ENCODE measurements at places on chromosomes 7 and 10.

DNA sequence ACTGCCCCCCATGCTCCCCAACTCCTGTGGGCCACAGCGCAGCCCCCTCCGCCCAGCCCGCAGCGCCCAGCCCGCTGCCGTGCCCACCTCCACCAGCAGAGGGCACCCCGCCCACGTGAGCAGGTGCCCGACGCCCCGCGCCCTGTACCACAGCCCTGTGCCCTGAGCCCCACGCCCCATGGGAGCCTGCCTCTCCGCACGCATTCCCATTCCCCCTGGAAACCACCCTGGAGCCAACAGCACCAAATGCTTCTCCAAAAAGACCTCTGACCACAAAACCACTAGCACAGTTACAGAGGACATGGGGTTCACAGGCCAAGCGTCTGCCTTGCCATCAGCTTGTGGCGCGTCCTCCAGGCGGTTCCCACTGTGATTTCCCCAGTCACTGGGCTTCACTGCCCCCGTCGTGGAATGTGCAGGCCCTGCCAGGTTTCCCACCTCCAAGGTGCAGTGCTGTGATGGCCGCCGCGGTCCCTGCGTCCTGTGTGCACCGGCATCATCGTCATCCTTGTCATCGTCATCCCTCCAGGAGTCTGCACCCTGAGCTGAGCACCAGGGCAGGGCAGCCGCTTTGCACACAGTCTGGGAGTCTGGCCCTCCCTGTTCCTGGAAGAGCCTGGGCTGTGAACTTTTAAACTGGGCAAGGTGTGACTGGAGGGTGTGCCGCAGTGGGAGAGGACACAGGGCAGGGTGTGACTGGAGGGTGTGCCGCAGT, 61.7 kb downstream of the PWWP2B start:
- DNase-seq, result peak; percentile 49

DNA sequence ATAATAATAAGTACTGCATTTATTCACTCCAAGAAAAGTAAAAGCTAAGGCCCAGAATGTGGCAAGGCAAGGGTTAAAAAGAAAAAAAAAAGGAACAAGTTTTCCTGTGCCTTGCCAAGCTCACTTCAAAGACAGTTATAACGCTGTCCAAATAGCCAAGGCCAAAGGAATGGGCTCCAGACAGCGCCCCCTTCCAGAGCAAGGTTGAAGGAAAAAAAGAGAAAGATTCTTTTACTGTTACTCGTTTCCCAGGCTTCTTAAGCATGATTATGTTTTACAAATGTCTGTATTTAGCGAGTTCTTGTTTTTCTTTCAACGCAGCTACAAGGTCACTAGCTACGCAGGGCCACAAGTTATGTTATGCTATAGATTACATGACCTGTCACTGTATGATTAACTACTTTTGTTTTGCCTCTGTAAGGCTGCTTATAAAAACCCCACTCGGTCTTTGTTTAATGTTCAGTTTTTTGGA, 9.1 kb upstream of the EIF4H start:
- DNase-seq, result no peak

GRCh38 chr10:29395409-29395808, 106.5 kb downstream of the LYZL1 start:
- DNase-seq, result no peak

GRCh38 chr10:111558211-111558610, 481.4 kb downstream of the ADRA2A start:
- DNase-seq, result no peak

GRCh38 chr10:93478873-93479272, 3.3 kb downstream of the MYOF start:
- DNase-seq, result no peak

- DNase-seq, result no peak
These were observed 91.6 kb upstream of the ANLN start for GRCh38 chr7:36298106-36298505.

GRCh38 chr10:114654822-114655575, 3.1 kb downstream of the ABLIM1 start:
- DNase-seq, result no peak

DNA sequence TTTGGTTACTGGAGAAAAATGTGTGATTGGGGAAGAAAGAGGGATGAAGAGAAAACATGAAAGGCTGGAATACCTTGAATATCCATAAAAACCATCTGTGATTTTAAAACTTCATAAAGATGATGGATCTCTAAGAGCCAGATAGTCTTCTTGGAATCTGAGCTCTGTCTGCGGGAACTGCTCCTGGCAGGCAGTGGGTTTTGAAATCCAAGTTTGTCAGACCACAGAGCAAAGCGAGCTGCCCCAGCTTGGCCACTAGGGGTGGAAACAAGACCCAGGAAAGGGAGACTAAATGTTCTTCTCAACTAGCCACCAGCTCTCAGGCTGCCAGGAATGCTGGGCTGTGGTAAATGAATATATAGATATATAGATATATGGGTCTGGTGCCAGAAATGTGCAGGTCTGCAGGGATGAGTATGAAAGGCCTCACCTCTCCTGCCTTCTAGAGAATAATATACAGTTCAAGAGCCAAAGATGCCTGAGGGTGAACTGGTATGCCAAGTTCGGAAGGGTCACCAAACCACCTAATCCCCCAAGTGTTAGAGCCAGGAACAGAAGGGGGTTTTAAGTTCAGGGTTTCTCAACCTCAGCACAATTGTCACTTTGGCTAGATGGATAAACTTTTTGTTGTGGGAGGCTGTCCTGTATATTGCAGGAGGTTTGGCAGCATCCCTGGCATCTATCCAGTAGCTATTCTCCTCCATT, 208.8 kb downstream of the KCNMA1 start:
- DNase-seq, result no peak

GRCh38 chr7:48182718-48183369, 11.6 kb downstream of the ABCA13 start:
- DNase-seq, result no peak

GRCh38 chr10:117429643-117430265, 54.5 kb upstream of the PDZD8 start:
- no peak for DNase-seq

DNA sequence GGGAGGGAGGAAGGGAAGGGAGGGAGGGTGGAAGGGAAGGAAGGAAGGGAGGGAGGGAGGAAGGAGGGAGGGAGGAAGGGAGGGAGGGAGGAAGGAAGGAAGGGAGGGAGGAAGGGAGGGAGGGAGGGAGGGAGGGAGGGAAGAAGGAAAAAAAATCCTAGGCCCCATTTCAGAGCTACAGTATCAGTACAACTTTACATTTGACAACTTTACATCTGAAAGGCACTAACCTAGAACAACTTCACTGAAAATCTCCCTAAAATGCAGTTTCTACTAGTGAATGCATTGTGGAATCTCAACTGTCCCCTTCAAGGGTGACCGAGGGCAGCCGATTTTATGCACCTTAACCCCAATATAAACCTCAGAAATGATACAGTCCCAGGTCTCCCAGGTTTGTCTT, 259.8 kb upstream of the GALNT17 start:
- DNase-seq, result no peak

DNA sequence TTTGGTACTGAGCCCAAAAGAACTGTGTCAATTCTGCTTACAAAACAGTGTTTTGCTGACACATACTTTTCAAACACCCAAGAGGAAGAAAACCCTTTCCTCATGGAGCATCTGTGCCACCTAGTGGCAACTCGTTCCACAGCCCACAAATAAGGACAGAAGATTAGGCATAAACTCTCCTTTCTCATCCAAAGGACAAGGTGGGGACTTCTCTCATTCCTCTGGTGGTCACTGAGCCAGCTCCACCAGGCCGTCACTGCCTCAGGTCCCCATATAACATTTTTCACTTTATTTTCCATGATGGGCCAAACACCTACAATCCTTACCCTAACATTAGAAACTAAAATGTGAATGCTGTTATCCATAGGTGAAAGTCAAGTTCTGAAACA, 76.9 kb downstream of the RNF216 start:
- DNase-seq, result peak; percentile 73

DNA sequence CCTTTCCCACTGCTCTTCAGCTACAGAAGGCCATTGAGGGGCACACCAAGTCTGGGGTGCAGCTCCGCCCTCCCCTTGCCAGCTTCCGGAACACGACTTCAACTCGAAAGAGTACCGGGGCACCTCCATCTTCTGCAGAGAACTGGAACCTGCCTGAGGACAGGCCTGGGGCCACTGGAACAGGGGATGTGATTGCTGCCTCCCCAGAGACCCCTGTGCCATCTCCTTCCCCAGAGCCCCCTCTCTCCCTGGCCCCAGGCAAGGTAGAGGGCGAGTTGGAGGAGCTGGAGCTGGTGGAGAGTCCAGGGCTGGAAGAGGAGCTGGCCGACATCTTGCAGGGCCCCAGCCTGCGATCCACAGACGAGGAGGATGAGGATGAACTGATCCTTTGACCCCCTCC, 10.9 kb downstream of the FAM131B start:
- no peak for DNase-seq

DNA sequence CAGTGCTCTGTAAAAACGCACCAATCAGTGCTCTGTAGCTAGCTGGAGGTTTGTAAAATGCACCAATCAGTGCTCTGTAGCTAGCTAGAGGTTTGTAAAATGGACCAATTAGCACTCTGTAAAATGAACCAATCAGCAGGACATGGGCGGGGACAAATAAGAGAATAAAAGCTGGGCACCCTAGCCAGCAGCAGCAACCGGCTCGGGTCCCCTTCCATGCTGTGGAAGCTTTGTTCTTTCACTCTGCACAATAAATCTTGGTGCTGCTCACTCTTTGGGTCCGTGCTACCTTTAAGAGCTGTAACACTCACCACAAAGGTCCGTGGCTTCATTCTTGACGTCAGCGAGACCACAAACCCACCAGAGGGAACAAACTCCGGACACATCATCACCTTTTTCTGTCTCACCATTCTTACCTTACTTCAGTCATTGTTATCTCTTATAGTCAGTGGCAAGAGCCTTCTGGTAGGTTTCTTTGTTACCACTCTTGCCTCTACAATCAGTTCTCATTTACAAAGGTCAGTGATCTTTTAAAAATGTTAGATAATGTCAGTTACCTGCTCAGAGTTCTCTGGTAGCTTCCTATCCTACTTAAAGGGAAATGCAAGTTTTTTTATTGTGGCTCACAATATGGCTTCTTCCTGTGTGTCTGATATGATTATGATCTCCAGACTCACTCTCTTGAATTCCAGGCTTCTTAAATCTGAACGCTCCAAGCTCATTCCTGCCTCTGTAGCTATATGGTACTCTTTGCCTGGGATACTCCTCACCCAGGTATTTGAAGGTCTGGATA, 4.5 kb downstream of the STAM start:
- peak; percentile 69 for DNase-seq

GRCh38 chr7:45511721-45512597, 62.2 kb upstream of the ADCY1 start:
- no peak for DNase-seq
